ENCODE measurements at places on chromosomes 5 and 9.

DNA sequence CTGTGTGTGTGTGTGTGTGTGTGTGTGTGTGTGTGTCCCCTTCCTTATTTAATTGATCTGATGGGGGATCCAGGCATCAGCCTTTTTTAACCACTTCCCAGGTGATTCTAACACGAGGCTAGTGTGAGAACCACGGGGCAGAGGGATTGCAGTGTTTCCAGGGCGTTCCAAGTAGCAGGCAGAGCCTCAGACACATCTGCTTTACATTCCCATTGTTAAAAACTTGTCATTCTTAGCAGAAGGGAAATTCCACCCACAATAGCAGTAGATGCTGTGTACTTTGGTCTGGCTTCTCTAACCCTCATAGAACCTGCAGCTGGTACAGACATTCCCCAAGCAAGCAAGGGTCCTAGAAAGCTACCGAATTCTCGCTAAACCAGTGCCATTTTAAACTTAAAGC lies 81.9 kb upstream of the SLC30A5 start:
- DNase-seq, result no peak

- no peak for DNase-seq
Measured at GRCh38 chr5:20466512-20466911, 478.5 kb upstream of the CDH18 start.

GRCh38 chr5:156753846-156754245 lies 96.2 kb upstream of the PPP1R2B start:
- DNase-seq, result no peak

DNA sequence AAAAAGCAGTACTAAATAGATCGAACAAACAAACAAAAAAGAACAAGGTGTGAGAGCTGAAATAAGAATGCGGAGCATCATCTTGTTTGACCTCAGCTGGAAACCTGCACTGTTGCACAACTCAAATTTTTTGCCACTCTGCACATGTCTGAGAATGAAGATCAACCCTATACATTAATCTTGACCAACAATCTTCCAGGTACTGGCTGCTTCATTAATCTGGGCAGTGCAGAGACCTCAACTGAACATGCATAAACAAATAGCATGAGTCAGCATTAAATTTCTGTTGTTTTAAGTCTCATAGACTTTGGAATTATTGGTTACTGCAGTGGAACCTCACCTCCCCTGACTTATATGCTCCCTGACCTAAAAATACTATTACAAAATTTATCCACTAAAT lies 114.6 kb upstream of the FTMT start:
- no peak for DNase-seq

DNA sequence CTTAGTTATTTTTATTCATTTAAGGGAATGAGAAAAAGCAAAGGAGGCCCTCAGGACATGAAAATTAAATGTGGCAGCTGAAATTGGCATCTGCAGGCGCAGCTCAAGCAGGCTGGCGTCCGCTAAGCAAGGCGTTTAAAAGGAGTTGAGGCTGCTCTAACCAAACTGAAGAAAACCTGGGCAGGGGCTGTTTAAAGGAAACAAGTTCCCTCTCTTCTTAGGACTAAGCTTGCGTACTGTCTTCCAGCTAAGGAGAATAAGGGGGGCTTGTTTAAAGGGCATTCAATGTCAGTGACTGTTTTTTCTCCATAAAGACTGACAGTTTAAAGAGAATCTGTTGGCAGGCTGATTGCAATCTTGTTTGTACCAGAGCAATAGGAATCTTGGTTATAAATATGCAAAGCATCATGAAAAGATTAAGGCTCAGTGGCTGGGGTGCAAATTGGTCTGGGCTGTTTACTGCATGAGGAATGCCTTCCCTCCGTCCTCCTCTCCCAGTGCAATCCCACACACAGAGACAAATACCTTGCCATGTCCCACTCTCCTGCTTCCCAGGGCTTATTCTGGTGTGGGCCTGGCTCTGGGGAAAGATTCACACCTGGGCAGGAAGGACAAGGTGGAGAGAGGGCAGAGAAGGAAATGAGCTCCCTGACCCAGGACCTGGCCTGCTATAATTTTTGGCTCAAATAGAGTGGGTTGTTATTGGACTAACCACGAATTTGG lies 85.9 kb upstream of the LIFR start:
- DNase-seq, result no peak

DNA sequence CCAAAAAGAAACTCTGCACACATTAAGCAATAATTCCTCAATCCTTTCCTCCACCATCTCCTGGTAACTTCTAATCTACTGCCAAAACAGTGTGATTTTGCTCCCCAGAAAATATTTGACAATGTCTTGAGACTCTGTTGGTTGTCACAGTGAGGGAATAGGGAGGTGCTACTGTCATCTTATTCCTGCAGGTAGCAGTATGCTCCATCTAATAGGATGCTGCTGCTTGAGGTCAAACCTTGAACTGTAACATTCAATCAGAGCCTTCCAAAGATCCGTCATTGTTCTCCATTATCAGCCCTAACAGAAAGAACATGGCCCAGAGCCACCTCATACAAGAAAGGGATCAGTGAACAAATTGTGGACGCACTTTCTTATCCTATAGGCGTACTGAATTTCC lies 514.7 kb upstream of the GRIN3A start:
- no peak for DNase-seq

DNA sequence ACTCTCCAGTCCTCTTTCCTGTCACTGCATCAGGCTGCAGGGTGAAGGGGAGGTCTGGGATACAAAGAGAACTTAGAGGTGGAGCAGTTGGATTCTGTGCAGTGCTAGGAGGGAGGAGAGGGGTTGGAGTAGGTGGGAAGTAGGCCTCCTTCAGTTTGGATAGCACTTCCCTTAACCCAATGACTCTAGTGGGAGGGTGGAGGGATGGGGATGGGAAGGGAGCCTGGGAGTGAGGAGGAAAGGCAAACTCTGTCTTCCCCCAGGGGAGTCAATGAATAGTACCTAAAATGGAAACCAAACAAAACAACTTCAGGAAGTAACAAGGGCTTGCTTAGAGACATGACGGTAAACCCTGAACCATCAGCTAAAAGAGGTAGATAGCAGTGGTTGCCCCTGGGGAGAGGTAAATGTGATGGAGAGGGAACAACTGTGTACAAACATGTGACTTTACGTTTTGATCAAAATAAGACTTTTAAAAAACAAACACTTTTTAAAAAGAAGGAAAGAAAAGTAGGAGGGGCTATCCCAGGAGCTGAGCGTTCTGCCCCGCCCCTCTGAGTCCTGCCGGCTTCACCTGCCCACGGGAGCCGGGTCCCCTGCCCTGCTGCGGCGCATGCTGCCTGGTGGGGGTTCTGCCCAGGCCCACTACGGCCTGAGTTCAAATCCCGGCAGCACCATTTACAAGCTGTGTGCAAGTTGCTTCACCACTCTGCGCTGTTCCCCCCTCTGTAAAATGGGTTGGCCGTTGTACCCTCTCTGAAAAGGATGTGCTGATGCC lies 30.9 kb downstream of the GSN start:
- no peak for DNase-seq

DNA sequence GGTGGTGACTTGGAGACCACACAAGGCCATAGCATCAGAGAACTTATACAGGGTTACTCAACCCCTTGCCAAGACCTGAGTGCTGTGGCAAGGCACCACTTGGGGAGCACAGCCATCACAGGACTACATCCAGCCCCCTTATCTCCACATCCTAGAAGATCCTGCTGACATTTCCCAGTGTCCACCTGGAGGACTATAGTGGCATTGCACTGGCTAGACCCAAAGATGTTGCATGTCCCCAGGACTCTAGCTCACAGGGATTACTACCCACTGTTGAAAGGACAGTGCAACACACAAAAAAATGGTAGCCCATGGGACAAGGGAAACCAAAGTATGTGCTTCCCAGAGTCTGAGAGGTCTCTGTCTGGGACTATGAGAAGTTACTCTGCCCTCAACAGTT lies 411.1 kb upstream of the NUDT12 start:
- no peak for DNase-seq

DNA sequence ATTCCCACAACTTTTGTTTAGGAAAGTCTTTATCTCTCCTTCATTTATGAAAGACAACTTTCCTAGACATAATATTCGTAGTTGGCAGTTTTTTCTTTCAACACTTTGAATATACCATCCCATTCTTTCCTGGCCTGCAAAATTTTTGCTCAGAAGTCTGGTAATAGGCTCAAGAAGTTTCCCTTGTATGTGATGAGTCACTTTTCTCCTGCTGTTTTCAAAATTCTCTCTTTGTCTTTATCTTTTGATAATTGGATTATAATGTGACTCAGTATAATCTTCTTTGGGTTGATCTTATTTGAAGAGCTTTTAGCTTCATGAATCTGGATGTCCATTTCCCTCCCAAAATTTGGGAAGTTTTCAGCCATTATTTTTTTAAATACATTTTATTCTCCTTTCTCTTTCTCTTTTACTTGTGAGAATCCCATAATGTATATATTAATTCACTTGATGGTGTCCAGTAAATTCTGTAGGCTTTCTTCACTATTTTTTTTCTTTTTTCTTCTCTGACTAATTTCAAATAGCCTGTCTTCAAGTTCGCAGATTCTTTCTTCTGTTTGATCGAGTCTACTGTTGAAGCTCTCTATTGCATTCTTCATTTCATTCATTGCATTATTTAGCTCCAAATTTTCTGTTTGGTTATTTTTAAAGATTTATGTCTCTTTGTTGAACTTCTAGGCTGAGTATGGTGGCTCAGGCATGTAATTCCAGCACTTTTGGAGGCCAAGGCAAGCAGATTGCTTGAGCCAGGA lies 37.3 kb upstream of the CKS2 start:
- DNase-seq, result no peak

DNA sequence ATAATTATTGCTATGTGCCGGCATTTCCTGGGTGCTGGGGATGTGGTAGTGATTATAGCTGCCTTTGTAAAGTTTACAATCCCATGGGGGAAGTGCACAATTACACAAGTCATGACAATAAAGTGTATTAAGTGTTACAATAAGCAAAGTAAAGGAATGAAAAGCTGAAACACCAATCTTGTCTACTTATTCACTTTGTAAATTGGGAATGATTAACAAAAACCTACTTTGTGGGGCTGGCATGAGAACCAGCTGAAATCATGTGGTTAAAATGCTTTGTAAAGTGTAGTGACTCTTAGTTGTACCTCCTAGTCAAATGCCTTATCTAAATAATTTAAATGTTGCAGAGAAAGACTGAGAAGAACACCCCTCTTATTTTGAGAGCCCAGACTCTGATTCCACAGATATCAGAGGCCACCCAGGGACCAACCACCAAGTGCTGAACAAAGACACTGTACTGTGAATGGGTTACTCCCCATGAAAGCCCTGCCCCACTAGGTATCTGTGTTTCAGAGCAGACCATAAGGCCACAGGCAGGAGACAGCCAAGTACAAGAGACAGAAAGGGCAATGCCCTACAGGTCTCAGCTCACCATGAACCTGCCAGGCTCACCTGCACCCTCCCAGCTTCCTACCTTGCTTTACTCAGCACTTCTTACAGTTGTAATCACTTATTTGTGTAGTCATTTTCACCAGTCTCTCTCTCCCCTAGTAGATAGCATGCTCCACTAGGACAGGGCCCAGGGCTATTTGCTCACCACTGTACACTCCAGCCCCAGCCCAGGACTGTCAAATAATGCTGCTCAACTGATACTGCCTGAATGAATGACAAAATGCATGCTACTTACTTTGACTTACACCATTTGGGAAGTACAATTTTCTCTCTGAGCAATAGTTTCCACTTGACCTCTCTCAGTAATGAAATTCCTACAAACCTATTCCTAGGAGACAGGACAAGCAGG lies 101.6 kb upstream of the APC start:
- no peak for DNase-seq

DNA sequence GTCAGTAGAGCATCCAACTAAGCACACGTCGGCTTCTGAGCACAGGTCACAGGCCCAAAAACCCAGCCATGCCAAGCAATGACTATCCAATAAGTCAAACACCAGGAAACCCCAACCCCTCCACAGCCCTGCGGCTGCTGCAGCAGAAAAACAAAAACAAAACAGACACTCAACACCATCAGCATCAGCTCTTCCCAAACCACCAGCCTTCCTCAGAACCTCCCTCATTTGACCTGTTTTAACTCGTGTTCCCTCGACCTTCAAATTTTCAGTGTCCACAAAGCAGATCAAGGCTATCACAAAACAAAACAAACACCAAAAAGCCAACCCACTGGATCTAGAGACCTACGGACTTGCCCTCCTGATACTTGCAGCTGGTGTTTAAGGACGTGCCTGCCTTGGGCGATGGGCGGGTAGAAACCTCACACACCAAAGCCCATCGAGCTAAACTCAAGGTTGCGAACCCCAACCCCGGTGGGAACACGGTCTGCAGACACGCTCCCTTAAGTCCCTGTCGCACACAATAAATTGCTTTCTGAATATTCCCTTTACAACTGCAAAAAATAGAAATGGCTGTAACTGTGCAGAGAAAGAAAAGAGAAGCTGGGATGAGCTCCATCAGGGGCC lies 247.1 kb upstream of the ANKRD55 start:
- DNase-seq, result peak; percentile 33

GRCh38 chr9:105219291-105219805 lies 25.1 kb upstream of the SLC44A1 start:
- DNase-seq, result no peak

DNA sequence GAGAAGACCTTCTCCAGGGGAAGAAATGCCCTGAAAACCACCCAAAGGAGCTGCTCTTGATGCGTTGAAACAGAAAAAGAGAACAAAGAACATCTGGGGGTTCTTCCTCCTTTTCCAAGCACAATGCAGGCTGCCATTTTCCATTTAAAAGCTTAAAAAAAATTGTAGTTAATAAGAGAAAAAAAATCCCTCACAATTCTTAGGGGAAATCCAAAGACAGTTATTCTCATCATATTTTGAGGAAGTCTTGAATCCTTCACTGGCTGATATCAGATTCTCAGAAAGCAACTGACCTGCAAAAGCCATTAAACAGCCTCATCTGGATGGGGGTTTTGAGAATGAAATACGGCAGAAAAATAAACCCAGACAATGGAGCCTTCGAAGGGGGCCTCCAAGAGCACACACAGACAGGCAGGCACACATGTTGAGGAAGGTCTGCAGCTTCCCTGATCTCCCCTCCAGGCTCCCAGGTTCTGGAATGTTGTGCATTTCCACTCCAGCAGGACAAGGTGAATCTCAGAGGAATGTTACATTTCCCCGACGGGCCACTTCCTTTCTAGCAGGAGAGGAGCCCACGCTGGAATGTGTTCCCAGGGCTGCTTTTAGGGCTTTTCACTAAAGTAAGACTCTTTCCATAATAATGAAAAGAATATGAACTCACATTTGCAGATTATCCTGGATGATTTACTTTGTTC lies 159.4 kb upstream of the S1PR3 start:
- no peak for DNase-seq

- no peak for DNase-seq
Measured at GRCh38 chr9:101409079-101409477, 10.4 kb downstream of the ZNF189 start.

DNA sequence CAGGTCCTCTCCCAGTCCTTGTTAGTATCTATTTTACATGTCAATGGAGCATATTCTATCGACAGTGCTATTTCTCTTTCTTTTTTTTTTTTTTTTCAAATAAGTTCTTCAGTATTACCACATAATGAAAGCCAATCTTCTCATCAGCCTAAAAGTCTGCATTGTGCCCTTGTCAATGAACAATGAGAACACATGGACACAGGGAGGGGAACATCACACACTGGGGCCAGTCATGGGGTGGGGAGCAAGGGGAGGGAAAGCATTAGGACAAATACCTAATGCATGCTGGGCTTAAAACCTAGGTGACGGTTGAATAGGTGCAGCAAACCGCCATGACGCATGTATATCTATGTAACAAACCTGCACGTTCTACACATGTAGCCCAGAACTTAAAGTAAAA lies 47.7 kb upstream of the TEX48 start:
- no peak for DNase-seq

GRCh38 chr9:5430912-5431311 lies 6.8 kb downstream of the PLGRKT start:
- no peak for DNase-seq

All from activated T-helper 2 cell treated with anti-CD3 and anti-CD28 coated beads, Interferon-gamma antibody, Interleukin-2, Interleukin-4, amounts not matched to agents 10 μg/mL and 5 μg/mL and 100 μg/mL, durations not matched to agents 14 hours and 24 hours and 36 hours (primary cell).